ENCODE measurements at places on chromosomes 11 and 22. TPM values are rescaled to one million over a fixed set of nuclear protein-coding genes. Genes with fewer than 3 reads are reported as not detected.

The CABP4 gene
- total RNA-seq: not detected

The SCUBE1 gene
- total RNA-seq: 9.6 TPM

The OR4A16 gene
- total RNA-seq: not detected

The FERMT3 gene
- total RNA-seq: 3.8 TPM

The SIPA1 gene
- total RNA-seq: 65.4 TPM

DNA sequence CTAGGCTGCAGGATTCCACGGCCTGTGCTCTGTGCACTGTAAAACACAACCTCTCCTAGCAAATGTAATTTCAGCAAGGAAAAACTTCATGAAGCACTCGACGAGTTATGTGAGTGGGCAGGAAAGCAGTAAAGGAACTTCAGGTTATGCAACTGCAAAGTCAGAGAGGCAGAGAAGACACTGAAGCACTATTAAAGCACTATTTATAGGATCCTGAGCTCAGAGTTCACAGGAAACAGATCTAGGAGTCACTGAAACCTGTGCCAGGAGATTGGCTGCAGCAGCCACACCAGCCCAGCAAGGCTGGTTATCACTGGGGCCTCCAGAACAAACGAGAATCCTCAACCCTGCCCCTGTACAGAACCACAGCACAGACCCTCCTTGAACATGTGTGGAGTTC lies 2.5 kb downstream of the SMIM35 start:
- no peaks in the 10 kb centered on the region for H3K36me3 ChIP-seq
- peaks cover 14% of the 10 kb centered on the region for H3K4me1 ChIP-seq
- H3K27me3 ChIP-seq: no peaks in the 10 kb centered on the region
- no peak for DNase-seq

GRCh38 chr11:13368041-13368446 lies 90.5 kb downstream of the BMAL1 start:
- no peak overlapping the region for H3K27ac ChIP-seq
- no peaks in the 10 kb centered on the region for H3K27me3 ChIP-seq
- no peak for DNase-seq

GRCh38 chr11:78187366-78188285 lies 800 bp downstream of the KCTD21 start:
- no peaks in the 10 kb centered on the region for H3K27me3 ChIP-seq
- peaks cover 23% of the 10 kb centered on the region for H3K4me1 ChIP-seq
- no peak overlapping the region for H3K27ac ChIP-seq
- H3K4me3 ChIP-seq: peak overlapping the region; percentile 91
- H3K36me3 ChIP-seq: no peaks in the 10 kb centered on the region
- DNase-seq: no peak

GRCh38 chr22:41922328-41922727 lies 4.3 kb downstream of the TNFRSF13C start:
- H3K4me1 ChIP-seq: peaks cover 19% of the 10 kb centered on the region
- H3K36me3 ChIP-seq: no peaks in the 10 kb centered on the region
- H3K27ac ChIP-seq: no peak overlapping the region
- H3K4me3 ChIP-seq: no peak overlapping the region
- H3K27me3 ChIP-seq: peaks cover 86% of the 10 kb centered on the region

DNA sequence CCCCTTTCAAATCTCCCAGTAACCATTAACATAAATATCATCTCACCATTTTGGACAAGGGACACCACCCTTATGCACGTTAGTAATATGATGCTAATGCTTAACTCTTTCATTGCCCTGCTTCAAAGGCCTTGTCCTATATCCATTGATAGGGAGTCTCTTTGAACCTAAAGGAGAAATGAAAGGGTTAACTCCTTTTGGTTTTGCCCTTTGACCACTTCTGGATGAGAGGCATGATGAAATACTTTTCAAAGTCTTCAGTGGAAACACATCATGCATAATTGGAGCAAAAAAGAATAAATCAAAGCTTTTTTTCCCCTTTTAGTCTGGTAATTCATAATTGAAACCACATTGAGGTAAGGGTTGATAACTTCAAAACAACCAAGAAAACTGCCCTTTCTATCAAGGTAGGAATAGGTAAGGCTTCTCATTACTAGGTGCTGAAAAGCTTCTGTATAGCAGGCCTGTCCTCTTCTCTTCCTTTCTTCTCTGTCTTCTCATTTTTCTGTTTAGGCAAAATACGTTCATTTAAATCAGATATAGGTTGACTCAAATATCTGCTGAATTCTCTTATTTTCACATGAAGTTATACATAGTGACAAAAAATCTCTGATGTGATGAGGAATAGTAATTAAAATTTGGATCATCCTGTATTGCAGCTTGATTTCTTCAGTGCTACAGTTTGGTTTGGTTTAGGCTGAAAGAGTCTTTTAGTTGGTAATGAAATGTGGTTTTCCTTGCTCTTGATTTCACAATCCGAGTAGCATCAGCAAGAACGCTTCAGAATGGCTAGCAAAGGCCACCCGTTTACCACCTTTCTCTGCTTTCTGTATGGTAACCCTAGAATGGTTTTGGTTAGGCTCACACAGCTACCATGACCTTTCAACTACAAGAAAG lies 94.8 kb downstream of the EXT2 start:
- peaks cover 34% of the 10 kb centered on the region for H3K36me3 ChIP-seq
- no peak overlapping the region for H3K4me3 ChIP-seq
- peaks cover 27% of the 10 kb centered on the region for H3K4me1 ChIP-seq
- no peaks in the 10 kb centered on the region for H3K27me3 ChIP-seq

DNA sequence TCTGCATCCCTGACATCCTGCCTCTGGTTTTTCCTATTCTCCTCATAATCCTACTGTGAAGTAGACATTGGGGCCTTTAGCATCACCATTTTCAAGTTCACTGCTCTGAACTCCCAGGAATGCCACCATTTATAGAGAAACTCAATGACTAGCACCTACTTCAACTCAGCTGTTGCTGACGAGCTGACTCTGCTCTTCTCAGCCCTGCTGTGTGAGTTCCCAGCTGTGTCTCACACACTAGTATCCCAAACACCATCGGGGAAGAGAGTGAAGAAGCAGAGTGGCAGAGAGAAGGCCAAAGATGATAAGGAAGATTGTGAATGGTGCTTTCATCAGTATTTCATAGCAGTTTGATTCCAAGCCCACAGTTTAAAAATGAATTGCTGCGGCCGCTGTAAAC lies 71.9 kb downstream of the PLEKHA7 start:
- peak overlapping the region; percentile 71 for H3K27ac ChIP-seq
- H3K4me1 ChIP-seq: peaks cover 12% of the 10 kb centered on the region
- H3K27me3 ChIP-seq: no peaks in the 10 kb centered on the region

Measured in WTC11 (cell line).